ENCODE measurements at places on chromosomes 12 and 14.
A peak's percentile ranks its signal among the peaks of the same experiment; 100 is the strongest.

DNA sequence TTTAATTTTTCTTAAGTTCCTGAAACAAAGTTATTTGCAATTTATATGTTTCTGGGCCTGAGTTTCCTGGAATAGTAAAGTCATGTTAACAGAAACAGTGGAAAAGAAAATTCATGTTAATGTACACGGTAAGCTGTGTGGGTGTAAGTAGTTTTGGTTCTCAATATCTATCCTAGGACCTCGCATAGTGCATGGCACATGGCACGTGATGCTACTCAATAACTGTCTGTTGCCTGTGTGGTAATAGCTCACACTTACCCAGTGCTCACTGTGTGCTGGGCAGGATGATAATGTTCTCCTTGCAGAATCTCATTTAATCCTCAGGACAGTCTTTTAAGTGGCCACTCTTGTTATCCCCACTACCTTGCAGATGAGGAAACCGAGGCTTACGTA is 100.7 kb downstream of the DUSP16 start:
- no peak for DNase-seq

GRCh38 chr12:12398026-12398859 is 41.4 kb downstream of the BORCS5 start:
- DNase-seq: no peak

- no peak for DNase-seq
These were observed 40.2 kb downstream of the CYP46A1 start for GRCh38 chr14:99724196-99724891.

DNA sequence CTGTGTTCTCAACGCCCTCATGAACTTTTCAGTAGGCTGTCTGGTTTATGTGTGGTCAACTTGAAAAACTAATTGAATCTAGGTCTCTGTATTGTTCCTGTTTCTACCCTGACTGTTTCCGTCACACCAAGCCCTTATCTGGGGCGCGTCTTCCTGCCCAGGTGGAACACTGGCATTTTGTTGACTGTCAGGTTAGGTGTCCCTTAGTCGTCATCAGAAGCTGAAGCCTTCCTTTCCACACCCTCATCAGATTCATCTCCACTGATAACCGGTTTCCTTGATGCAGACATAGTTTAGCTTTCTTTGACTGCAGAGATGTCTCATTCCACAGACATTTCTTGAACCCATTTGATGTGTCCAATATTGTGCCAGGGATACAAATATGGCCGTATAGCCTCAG is 96.5 kb downstream of the DUSP16 start:
- no peak for DNase-seq

GRCh38 chr14:54444681-54445080 is 3.5 kb upstream of the CNIH1 start:
- no peak for DNase-seq

GRCh38 chr14:25116607-25117006 is 66.7 kb upstream of the STXBP6 start:
- peak; percentile 45 for DNase-seq

GRCh38 chr14:99519931-99520421 is 38.8 kb downstream of the CCNK start:
- no peak for DNase-seq

GRCh38 chr12:103821773-103822172 is 19.3 kb downstream of the NT5DC3 start:
- DNase-seq: no peak

DNA sequence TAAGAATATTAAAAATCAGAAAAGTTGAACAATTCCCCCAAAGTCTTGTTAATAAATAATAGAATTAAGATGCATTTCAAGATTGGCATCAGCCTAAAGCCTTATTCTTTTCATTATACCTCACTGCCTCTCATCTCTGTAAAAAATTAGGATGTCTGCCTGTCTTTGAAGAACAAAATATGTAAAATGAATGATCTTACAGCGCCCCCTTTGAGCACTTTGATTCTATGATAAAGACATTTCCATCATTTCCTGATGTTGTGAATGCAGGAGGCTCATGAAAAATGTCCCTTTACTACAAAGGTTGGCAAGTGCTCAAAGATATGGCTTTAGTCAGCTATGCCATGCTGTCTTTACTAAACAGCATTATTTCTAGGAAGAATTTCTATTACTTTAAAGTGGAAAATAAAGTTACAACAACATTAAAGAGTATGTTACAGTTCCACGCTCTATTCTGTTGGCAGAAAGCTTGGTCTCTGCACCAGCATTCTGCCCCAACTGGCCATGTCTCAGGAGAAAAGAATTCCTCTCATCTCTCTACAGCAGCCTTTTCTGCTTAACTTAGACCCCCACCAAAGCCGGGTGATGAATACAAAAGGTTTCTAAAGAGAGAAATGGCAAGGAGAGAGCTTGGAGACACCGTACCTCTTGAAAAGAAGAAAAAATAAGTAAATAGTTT is 95.1 kb downstream of the LLPH start:
- DNase-seq: no peak

DNA sequence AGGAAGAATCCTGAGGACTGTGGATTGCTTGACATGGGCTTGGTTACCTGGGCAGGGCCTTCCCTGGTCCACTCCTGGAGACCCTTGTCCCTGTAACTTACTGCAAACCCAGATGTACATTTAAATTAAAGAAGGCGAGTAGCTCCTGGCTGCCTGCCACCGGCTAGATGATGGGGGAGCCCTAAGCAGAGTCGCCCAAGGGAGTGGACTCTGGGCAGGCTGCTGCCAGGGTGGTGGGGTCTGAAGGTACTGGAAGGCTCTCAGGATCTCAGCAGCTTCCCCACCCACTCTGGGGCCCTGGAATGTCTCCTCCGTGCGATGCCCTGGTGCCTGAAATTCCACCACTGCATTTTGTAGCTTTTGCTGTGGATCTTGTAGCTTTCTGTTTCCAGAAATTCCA is 74.7 kb downstream of the FBXL14 start:
- no peak for DNase-seq

DNA sequence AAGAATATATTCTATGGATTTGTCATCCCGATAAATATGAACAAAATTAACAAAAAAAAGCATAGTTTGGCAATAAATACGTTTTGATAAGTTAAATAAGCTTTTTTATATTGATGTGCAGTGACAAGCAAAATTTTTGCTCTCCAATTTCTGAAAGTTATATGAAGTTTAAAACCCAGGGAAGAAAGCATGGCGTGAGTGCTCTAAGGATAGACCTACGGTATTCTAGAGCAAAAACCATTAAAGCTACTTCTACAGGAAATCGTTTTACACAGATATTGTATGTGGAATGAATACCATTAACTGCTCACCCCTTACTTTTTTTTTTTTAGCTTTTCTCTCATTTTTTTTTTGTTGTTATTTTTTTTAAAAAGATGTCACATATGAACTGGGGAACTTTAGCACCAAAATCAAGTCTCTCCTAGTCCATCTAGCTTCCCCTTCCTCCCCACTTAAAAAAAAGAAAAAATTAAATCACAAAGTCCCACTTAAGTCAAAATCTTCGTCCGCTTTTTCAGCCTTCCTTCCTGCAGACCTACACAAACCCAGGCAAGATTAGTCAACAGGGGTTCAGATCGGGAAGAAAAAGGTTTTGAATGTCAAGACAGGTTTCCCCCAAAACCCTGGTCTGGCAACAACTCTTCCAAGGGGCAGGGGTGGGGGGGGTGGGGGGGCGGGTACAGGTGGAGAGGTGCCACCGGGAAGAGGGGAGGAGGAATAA is 4.4 kb downstream of the ZFP36L1 start:
- no peak for DNase-seq

- DNase-seq: no peak
These were observed 66.9 kb downstream of the KNTC1 start for GRCh38 chr12:122593910-122594309.

DNA sequence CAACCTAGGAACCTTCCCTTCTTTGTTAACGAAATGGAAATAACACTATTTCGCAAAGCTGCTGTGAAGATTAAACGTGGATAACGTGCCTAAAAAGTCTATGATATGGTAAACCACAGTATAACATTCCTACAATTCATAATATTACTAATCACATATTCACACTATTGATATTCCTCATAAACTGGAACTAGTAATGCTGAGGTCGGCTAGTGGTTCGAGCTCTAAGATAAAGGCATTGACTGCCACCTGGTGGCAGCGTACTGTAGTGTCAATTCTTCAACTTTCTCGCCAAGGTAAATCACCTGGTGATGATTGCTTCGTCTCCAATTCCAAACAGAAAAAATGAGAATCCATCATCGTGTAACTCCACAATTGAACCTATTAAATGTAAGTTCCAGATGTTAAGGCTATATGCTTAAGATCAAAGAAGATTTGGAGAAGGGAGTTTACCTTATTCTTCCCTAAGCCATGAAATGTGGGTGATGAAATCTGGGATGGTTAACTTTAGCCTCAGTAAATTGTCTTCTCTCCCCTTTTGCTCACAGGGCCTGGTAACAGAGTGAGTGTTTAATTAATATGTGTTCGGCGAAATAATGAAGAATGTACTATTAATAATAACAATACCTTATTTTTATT is 197.5 kb upstream of the TMEM132C start:
- DNase-seq: peak; percentile 16

DNA sequence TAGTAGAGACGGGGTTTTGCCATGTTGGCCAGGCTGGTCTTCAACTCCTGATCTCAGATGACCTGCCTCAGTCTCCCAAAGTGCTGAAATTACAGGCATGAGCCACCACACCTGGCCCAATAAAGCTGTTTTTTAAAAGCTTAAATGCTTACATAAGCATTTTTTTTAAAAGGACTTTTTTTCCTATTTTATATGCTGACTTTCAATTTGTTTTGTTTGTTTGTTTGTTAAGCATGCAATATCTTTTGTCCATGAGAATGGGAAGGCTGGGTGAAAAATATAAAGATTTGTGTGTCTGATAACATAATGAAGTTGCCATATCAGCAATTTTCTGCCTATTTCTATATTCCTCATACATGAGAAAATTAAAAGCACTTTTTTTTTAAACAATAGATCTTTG is 17.0 kb upstream of the SLC2A13 start:
- no peak for DNase-seq

- DNase-seq: no peak
These were observed 25.0 kb upstream of the KCNA5 start for GRCh38 chr12:5018677-5019076.

DNA sequence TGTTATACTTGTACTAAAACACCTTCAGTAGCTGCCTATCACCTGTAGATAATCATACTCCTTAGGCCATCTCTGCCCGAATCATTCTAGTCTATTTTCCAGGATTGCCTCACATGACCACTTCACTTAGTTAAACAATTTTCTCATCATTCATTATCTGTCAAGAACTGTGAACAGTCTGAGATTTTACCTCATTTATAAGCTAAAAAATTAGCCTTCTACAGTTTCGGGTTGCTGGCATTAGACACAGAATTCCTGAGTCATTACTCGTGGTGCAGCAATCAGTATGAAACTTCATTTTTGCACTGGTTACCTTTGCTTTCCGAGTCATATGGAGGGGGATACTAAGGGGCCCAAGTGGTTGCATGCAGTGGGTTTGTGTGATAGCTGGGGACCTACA is 57.6 kb upstream of the OTOGL start:
- DNase-seq: no peak

GRCh38 chr12:15474766-15475165 is 152.5 kb downstream of the PTPRO start:
- DNase-seq: no peak

GRCh38 chr12:110254971-110255540 is 26.0 kb upstream of the ATP2A2 start:
- DNase-seq: peak; percentile 52

GRCh38 chr12:89160716-89161123 is 191.6 kb downstream of the DUSP6 start:
- peak; percentile 34 for DNase-seq

DNA sequence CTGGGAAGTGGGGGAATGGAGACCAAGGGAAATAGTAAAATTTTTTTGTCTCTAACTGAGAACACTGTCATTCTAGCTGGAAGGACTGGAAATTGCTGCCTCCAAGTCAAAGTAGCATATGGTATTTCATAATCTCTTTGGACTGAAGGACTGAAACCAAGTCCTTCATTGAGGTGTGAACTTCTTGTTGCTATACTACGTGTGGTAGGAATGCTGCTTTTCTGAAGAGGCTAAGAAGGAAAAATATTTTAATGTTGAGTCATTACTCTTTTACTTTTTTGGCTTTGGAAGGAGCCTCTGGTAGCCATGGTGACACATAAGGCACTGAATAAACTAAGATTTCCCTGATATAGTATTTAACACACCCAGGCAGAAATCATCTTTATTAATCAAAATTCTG is 465.4 kb downstream of the NPAS3 start:
- DNase-seq: peak; percentile 26

DNA sequence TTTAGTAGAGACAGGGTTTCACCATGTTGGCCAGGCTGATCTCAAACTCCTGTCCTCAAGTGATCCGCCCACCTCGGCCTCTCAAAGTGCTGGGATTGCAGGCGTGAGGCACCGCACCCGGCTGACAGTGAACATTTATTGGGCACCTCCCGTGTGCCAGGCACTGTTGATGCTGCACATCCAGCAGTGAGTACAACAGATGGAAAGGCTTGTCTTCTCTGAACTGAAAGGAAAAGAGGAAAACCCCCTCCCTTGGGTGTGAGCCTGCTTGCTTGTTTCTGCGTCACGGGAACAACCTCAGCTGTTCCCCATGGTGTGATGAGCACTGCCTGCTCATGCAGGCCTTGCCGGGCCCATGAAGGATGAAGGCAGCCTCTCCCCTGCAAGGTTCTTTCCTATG is 39.5 kb downstream of the DGLUCY start:
- no peak for DNase-seq

- no peak for DNase-seq
These were observed 8.9 kb upstream of the LIN7A start for GRCh38 chr12:80946591-80946990.

DNA sequence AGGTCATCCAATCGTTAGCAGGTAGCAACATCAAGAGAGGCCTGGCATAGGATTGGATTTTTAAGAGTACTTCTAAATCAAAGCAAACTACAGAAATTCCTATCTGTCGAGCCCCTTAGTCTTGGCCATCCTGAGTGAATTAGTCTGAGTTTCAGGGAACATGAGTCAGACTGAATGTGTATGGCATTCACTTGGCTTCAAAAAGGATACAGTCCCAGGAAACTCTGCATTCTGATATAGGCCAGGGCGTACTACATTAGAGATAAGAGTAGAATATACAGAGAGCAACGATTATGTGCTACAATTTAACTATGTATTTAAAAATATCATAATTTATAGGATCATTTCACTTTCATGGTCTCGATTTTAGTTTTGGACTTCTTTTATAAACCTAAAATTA is 242.2 kb downstream of the SOX5 start:
- no peak for DNase-seq
